ENCODE measurements at places on chromosomes 5 and 9.

DNA sequence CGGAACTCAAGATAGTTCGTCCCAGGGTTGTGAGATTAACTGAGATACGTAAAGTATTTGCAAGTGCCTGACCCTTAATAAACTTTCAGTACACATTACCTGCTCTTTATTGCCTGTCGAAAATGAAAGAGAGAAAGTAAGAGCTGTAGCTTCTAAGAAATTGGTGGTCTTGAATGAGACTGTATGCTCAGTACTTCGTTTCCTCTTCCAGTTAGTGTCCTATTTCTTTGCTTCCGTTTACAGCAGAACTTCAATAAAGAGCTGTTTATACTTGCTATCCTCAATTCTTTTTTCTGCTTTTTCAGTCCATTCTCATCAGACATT, 534 bp downstream of the SRFBP1 start:
- DNase-seq: no peak

DNA sequence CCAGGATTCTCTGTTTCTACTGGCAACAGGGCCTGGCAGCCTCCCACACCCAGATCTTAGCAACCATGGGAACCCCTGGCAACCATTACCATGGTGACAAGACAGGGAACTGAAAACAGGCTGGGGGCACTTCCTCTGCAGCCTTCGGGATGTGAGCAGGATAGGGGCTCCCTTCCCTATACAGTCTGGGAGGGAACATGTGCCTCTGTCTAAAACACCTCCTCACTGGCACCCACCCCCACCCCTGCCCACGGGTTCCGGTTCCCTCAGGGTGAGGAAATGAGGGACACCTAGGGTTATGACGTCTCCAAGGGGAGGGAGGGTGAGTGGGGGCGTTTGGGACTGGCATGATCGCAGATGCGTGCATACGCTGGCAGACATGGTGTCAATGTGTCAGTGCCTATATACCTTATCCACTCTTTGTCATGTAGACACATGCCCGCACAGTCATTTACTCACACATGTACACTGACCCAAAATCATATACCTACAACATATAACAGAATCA, 3.0 kb upstream of the DNAJB5 start:
- no peak for DNase-seq

GRCh38 chr5:8720506-8720905, 825.4 kb downstream of the SEMA5A start:
- no peak for DNase-seq

- DNase-seq: no peak
These were observed 48.6 kb downstream of the CCL28 start for GRCh38 chr5:43363445-43364152.

DNA sequence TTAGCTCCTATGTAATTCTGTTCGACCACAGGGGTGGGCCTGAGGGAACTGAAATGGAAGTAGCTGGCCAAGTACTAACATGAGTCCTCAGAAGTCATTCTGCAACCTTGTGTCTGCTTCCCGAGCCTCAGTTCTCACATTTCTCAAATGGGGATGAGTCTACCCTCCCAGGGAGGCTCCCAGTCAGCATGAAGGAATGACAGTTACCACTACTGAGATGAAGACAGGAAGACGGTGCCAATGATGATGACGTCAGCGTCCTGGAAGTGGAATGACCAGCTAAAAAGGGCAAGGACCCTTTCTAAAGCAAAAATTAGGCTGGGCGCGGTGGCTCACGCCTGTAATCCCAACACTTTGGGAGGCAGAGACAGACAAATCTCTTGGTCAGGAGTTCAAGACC, 6.8 kb downstream of the PIP5KL1 start:
- no peak for DNase-seq

- no peak for DNase-seq
These were observed 153.2 kb downstream of the TARS1 start for GRCh38 chr5:33594006-33594405.

GRCh38 chr5:39019254-39019653, 54.9 kb downstream of the RICTOR start:
- DNase-seq: no peak

GRCh38 chr5:57231607-57232006, 57.7 kb downstream of the GPBP1 start:
- no peak for DNase-seq

- no peak for DNase-seq
These were observed 136.3 kb downstream of the TTLL11 start for GRCh38 chr9:121956808-121957207.

DNA sequence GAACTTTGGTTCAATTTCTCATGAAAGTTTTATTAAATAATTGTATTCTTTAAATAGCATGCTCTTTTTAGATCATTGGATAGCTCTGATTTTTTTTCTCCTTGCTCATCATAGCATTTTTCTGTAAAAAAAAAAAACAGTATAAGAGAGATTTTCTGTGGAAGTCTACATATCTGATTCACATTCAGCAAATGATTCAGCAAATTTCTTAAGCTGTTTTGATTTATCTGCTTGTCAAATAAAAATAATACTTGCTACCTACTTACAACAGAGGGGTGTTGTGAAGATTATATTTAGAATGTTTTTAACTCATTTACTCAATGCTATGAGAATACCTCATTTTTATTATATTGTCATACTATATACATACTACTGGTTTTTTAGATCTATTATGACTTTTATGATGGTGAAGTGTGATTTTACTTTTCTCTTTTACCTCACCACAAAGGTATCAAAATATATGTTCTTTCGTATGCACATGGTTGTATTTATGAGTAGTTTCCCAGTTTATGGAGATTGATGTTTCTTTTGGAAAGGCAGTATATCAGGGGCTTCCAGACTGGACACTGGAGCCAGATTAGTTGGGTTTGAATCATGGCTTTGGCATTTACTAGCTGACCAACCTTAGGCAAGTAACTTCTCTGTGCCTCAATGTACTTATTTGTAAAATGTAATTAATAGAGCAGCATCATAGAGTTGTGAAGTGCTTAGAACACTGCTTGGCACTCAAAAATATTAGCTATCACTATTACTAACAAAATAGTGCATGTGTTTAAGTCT, 25.5 kb downstream of the TNPO1 start:
- no peak for DNase-seq

DNA sequence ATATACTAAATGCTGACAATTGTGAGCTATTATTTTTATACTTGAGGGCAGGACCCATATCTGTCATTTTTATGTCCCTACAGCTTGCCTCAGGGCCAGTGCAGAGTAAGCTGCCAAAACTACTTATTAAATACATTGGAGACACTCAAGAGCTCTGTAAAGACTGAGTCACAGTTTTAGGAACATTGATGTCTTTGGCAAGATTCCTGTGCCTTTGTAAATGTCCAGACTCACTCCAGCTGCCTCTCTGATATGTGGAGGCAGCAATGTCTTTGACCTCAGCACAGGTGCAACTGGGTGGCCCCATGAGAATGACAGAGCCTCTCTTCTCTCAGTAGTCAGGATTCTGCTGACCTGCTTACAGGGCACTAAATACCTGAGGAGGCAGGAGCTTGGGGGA, 363.2 kb downstream of the OSTF1 start:
- DNase-seq: no peak

- DNase-seq: no peak
These were observed 242.9 kb upstream of the TRPM3 start for GRCh38 chr9:71364186-71364955.

GRCh38 chr5:149940941-149941644, 3.5 kb downstream of the PDE6A start:
- no peak for DNase-seq

GRCh38 chr5:180069589-180070247, 1.8 kb downstream of the RNF130 start:
- DNase-seq: no peak

- DNase-seq: no peak
These were observed 2.5 kb upstream of the SEC16A start for GRCh38 chr9:136485049-136486045.

GRCh38 chr5:68303754-68304420, 88.3 kb downstream of the PIK3R1 start:
- DNase-seq: no peak

DNA sequence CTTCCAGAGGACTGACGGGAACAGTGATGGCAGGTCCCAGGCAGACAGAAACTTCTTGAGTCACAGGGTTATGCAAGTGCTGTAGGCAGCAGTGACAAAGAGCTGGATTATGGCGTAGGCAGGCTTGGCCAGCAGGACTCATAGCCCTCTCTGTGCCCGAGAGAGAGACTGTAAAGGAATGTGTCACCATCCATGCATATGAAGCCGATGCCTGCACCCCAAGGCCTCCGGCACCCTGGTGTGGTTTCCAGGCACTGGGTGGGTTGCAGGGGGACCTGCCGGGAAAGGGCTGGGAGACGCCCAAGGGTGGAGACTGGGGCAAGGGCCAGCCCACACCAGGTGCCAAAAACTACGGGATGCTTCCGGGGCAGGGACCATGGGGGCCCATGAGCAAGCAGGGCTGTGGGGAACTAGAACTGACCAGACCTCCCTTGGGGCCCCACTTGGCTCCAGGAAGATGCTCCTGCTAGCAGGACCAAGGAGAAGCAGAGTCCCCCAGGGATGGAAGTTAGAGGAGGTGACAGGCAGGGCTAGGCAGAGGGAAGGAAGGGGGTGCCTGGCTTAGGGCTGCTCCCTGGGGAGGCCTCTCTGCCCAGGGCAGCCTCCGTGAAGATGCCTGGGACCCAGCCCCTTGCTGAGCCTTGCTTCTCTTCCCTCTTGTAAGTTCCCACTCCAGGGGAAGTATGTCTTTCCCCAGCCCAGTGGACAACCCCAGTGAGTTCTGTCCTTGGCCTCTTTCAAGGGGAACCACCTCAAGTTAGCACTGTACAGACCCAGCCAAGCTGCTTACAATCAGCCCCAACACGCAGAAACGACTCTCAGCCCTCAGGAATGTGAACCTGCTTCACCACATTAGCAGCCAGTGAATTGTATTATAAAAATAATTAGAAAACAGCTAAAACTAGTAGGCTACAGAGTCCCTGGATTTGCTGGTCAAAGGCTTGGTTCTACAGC, 10.5 kb upstream of the IPPK start:
- DNase-seq: no peak

- DNase-seq: no peak
These were observed 432.1 kb downstream of the CDH18 start for GRCh38 chr5:19555876-19556275.

DNA sequence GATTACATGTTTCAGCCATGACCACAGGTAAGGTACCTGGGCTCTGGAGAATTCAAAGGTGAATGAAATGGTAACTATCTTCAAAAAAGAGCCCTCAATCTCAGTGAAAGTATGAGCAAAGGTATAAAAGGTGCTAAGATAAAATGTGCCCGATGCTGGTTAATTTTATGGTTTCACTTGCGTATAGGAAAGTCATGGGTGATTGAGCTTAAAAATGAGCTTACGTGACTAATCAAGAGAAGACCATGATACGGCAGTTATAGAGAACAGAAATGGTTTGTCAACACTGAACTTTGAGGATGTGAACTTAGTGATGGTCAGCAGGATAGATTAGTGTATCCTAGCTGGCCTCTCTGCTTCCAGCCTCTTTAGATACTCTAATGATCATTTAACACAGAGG, 320.1 kb downstream of the DEPDC1B start:
- DNase-seq: peak; percentile 37

- no peak for DNase-seq
These were observed 332.4 kb upstream of the CD180 start for GRCh38 chr5:67528953-67529352.

GRCh38 chr5:1704676-1705075, 95.0 kb downstream of the MRPL36 start:
- DNase-seq: no peak

DNA sequence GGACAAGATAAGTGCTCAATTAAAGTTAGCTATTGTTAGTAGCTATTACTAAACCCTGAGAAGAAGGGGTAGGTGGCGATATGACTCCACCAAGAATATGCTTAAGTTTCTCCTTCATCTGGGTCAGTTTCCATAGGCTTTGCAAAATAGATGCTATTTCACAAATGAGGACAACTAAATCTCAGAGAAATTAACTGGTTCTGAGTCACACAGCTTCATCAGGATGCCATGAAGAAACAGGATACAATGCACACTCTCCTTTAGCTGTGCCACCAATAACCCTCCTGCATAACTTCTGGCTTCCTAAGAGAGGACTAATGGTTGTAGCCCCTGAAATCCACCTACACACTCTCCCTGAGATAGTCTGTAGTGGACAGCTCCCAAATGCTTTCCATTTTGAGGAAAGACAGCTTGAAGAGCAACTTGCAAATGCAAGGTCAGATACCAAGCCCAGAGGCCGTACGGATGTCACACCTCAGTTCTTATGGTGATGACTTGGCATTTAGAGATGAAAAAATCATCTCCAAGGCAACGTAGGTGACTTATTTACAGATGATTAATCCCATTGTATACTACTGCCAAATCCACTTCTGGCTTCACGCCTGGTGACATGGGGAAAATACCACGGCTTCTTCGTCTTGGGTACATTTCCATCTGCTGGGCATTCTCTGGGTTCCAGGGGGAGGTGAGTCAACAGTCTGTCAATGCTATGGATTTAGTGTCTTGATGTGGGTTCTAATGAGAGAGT, 251.4 kb upstream of the IL12B start:
- DNase-seq: no peak

DNA sequence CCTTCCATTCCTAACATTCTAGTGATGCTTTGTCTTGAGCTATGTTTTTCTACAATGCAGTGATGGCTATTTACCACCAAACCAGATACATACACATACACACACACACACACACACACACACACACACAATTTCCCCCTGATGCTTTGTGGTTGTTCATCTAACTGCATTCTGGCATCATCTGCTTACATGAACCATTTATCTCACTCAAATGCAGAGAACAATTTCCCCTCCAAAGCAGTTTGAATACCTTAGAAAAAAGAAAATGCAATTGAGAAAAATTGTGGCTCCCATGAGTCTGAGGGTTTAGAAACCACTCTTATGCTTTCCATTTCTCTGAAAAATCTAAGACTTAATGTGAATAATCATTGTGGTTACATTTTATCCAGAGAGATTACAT, 1024.8 kb downstream of the TLE4 start:
- DNase-seq: no peak

DNA sequence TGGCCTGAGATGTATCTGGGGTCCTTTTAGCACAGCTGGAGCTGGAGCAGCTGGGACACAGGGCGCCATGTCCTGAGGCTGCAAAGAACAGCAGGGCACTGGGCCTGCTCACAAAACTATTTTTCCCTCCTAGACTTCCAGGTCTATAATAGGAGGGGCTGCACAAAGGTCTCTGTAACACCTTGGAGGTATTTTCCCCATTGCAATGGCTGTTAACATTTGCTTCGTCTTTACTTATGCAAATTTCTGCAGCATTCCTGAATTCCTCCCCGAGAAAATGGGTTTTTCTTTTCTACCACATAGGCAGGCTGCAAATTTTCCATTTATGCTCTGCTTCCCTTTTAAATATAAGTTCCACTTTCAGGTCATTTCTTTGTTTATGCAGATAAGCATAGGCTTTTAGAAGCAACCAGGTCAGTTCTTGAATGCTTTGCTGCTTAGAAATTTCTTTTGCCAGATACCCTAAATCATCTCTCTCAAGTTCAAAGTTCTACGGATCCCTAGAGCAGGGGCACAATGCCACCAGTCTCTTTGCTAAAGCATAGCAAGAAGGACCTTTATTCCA, 130.8 kb downstream of the PCSK1 start:
- DNase-seq: no peak
